ENCODE measurements at places on chromosomes 12 and 14.

- DNase-seq, result no peak
Measured at GRCh38 chr14:51596488-51597117, 55.1 kb upstream of the FRMD6 start.

DNA sequence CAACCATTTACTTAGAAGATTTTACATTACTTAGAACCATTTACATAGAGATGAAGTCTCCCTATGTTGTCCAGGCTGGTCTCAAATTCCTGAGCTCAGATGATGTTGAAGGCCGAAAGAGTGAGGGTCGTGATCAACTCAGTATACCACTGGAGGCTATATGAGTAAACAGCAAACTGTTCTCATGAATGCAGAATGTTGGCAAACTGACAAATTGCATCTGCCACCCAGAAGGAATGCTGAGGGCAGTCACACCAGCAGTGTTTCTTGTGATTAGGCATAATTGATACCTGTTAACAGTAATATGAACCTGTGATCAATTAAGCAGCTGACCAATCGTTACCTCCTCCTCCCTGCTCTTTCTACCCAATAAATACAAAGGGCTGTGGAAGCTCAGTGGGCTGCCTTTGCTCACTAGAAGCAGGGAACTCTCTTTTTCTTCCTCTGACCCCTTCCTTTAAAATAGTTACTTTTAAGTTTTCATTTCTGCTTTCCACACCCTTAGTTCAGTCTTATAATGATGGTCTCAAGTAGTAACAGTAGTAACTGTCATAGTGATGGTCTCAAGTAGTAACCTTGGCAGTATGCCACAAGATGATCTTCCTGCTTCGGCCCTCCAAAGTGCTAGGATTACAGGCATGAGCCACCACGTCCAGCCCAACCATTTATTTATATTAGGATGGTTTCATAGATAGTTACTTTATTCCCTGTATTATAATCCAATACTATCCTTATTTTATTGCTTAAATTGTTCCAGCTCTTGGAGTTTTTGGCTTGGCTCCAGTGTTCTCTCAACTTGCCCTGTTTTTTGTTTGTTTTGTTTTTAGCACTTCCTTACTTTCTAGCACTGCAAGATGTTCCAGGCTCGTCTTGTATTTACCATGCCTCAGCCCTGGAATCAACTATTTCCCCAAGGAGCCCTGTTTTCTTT is 25.8 kb downstream of the LIMA1 start:
- DNase-seq, result no peak

DNA sequence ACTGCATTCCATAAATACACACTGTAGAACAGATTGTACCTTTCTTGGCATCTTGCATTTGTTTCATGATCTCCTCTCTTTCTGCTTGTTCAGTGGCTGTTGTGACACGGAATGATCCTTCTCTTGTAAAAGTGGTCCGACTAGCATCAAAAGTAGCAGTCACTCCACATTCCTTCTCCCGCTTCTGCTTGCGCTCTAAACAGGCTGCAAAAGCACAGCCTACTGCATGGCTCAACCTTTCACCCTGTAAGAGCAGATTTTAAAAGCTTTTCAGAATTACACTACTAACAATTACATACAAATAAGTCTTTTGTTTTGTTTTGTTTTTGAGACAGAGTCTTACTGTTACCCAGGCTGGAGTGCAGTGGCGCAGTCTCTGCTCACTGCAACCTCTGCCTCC is 49.8 kb downstream of the PAPLN start:
- DNase-seq, result no peak

GRCh38 chr12:100238801-100239200 is 28.1 kb downstream of the DEPDC4 start:
- no peak for DNase-seq

- DNase-seq, result no peak
Measured at GRCh38 chr14:92552066-92552465, 38.5 kb downstream of the RIN3 start.

DNA sequence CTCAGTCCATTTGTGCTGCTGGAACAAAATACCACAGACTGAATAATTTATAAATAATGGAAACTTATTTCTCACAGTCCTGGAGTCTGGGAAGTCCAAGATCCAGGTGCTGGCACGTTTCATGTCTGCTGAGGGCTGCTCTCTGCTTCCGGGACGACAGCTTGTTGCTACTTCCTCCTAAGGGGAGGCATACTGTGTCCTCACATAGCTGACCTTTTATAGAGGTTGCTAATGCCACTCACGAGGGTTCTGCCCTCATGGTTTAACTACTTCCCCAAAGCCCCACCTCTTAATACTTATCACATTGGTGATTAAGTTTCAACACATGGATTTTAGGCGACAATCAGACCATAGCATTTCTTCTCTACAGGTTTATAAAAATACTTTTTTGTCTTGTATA is 411.1 kb downstream of the NRXN3 start:
- DNase-seq, result no peak

DNA sequence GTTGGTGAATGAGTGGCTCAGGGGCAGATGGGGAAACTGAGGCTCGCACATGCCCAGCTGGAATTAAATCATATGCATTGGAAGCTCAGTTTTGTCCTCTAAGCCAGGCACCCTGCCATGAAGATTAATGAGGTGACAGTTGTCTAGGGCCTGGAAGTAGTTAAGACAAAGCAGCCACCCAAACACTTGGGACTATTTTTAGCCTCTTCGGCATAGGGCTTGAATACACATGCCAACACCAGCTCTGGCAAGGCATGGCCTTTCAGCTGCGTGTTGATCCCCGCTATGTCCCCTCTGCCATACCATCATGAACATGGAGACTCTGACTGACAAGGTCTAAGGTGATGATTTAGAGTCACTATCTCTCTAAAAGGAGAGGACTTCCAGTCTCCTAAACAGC is 250.2 kb downstream of the KSR2 start:
- no peak for DNase-seq

- no peak for DNase-seq
Measured at GRCh38 chr14:77883847-77884238, 83.9 kb downstream of the ADCK1 start.

GRCh38 chr14:34297786-34298520 is 164.1 kb downstream of the SPTSSA start:
- DNase-seq, result no peak

GRCh38 chr14:76940021-76940760 is 88.3 kb downstream of the IRF2BPL start:
- DNase-seq, result no peak

- DNase-seq, result no peak
Measured at GRCh38 chr14:54550514-54550913, 16.4 kb upstream of the SAMD4A start.

DNA sequence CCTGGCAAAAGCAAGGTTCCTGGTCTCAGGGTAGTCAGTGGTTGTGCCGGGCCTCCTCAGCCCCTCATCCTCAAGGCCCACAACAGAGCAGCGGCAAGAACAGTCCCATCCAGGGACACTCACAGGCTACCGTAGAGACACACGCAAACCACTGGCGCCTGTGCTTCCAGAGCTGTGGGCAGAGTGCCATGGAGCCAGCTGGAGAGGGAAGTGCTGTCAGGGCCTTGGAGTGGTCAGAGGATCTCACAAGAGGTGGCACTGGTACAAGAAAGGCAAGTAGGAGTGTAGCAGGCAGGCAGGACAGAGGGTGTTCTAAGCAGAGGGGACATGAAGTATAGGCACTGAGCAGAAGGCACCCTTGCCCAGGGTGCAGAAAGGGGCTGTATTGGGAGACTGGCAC is 34.6 kb downstream of the ANKRD9 start:
- DNase-seq, result no peak

DNA sequence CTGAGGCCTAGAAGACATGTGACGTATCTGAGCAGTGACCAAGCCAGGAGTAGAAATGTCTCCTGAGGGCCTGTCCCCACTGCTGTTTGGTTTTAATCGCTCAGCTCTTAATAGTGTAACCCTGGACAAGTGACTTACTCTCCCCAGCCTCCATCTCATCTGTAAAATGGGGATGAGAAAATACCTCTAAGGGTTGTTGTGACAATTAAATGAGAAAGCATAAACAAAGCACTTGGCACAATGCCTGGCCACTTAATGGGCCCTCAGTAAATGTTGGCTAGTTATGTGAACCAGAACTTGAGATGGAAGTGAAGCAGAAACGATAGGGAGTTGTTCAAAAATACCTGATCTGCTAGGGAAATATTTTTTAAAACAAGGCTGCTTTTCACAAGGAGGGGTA is 58.2 kb downstream of the HMGA2 start:
- no peak for DNase-seq

DNA sequence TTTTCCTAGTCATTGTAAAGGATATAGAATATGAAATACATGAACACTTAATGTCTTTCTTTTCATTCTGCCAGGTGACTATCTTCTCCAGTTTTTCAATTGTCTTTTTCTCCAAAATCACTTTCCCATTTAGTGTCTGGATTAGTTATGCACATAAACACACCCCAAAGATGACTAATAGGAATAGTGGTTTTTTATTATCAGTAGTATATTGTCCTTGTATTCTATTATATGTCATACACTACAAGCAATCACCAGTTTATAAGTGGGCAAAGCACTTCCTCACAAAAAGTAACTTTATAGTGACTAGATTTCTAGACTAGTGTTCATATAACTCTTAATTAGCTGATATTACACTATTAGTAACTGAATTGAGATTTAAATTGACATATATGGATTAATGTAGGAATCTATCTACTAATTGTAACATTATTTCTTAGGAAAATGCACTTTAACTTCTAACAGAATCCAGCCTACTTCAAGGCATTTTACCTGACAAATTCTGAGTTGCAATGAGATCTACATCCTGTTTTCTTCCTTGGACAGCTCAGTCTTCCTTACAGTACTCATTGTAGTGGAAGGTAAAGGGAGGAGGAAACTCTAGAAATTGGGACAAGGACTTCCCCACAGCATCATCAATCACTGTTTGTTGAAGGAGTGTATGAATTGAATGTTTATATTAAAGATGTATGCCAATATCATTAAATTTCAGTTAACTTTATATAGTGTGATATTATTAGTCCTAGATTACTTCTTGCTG is 186.1 kb upstream of the GARIN2 start:
- DNase-seq, result no peak

DNA sequence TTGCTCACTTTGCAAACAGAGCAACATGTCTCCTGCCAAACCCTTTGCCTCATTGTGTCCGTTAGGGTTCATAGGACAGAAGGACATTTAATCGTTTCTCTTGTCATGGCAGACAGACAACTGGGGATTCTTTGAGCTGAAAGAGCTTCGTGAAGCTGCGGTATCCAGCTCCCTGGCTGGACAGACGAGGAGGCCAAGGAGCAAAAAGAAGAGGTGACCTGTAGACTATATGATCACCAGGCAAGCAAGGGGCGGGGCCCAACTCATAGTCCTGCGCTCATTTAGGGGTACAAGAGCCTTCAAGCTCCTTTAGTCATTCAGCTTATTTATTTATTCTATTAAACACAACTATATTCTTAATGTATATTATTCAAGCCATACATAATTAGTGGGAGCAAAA is 66.8 kb upstream of the VRK1 start:
- DNase-seq, result no peak

GRCh38 chr14:36438883-36439282 is 81.1 kb downstream of the NKX2-1 start:
- DNase-seq, result no peak

DNA sequence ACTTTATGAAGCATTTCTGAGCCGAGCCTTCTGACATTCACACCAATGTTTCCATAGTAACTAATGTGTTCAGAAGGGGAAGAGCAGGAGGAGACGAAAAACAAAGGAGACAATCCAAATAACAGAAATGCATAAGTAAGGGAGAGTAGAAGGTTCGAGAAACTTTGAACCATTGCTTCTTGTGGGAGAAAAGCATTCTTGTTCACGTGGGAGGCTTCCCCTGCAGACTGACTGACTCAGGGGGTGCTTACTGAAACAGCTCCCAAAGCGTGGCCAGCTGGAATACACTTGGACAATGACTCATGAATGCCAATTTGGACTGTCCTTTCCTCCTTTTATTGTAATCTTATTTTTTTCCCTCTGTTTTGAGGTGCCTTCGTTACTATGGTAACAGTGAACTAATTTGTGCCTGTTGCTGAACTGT is 73.9 kb downstream of the NEDD1 start:
- no peak for DNase-seq

DNA sequence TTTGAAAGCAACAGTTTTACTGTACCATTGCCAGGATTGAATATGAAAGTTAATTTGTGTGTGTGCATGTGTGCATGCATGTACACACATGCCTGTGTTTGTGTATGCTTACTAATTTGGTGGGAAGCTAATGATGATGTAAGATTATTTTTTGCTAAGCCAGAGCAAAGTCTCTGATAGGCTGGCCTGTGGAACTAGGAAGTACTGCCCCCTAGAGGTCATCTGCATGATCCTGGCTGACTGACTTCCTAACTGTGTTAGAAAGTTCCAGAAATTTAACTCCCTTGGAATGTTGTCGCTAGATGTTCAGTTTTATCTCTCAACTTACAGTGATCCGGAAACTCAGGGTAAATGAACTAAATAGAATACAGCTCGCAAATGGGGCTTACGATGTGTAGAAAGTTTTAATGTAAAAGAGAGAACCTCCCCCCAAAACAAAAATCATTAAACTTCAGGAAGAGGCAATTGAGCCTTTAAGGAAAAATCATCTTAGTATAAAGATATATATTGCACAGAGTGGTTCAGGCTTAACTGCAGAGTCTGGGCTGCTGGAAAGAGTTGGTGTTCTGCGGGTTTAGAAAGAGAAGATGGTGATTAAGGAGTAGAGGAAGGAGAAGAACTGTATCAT is 34.3 kb upstream of the SLC38A1 start:
- DNase-seq, result no peak

GRCh38 chr14:21302013-21302835 is 22.3 kb downstream of the RPGRIP1 start:
- DNase-seq, result no peak

DNA sequence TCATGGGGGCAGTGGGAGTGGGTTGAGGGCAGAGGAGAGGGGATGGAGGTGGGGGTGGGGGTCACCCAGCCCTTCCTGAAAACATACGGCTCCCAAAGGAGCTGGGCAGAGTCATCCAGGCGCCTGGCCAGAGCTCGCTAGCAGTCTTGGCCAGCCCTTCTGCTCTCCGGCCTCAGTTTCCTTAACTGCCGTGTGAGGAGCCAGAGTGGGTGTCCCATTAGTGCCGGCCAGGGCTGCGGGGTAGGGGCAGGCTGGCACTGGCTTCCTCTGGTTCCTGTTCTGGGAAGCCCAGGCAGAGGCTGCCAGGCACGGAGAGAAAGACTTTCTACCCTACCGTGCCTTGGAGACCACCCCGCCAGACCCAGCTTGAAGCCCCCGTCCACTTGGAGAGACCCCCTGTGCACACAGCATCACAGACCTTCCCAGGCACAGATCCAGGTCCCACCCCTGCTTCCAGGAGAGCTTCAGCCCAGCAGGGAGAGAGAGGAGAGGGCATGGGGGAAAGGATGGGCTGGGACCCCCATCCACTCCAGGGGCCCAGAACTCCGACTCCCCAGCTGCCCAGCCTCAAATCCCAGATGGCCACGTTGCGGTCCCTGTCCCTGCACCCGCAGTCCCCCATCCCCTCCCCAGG is 93.3 kb downstream of the RFLNA start:
- no peak for DNase-seq

DNA sequence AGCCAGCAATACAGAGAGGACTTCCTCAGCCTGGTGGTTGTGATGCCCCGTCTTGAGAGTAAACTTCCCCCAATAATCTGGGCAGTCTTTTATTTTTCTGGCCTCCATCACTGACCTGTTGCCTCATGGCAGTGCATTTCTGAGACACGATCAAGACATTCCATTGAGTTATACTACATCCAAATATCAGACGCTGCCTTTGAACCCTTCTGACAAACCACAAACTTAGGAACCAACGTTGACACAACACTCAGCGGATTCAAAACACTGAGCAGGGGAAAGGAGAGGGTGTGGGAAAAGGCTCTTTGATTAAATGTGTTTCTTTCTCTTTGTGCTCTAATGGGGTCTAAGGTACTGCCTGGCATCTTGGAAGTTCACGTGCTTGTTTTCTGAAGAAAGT is 100.7 kb upstream of the TBX5 start:
- no peak for DNase-seq
